SW480 (cell line): ENCODE measurements at places on chromosomes 3 and 15.
A peak's percentile ranks its signal among the peaks of the same experiment; 100 is the strongest.

DNA sequence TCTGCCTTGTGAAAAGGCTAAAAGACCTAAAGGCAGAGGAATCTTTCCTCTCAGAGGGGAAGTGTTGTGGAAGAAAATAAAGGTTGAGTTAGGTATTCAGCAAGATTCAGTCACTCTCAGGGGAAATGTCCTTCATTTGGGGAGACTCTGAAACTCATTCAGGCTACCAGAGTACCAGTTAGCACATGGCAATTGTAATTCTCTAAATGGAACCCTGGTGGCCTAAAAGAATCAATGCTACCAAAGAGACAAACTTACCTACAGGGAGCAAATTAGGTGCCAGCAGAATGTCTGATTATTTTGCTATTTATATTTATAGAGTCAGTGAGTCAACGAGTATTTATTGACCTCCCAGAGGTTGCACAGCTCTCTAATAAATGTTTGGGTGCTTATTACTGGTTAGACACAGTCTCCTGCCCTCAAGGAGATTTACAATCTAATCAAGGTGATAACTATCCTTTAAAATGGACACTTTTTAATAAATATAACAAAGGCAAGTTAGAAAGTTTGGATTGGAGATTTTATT, 33.9 kb upstream of the CDIN1 start:
- no peak for DNase-seq

DNA sequence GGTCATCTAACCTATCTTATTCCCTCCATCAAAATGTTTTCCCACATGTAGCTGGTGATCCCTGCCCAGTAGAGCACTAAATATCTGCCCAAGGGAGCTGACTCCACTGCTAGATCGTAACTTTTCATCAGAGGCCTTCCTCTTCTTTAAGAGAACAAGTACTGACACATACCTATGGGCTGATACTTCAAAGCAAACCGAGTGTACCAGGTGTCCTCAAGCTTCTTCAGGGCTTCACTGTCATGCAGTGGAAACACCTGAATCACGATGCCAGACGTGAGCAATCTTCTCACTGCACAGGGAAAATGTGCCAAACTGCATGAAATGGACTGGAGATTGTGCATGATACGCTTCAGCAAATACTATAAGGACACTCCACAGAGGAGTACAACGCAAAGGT, 41.6 kb downstream of the ANO10 start:
- no peak for DNase-seq

DNA sequence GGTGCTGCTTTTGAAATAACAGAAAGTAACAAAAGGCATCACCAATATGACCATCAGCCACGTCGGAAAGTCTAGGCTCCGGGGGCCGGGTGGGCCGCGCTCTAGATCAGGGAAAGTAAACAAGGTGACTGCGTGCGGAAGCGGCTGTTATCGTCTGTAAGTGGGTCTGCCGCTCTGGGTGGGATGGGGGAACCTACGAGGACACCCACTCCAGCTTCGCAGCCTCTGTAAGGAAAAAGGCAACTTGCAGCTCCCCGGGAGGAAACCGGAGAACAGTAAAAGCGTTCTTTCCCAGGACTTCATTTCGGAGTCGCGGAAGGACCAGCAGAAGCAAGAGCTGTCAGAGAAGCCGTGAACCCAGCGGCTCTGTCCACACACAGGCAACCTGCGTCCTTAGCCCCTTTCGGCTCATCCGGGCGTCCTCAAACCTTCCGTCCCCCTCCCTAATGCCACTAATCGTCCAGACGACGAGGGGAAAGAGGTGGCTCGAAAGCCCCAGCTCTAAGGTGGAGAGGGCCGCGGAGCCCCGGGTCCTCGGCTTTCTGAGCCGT, 461 bp downstream of the XRN1 start:
- DNase-seq, result peak; percentile 62

DNA sequence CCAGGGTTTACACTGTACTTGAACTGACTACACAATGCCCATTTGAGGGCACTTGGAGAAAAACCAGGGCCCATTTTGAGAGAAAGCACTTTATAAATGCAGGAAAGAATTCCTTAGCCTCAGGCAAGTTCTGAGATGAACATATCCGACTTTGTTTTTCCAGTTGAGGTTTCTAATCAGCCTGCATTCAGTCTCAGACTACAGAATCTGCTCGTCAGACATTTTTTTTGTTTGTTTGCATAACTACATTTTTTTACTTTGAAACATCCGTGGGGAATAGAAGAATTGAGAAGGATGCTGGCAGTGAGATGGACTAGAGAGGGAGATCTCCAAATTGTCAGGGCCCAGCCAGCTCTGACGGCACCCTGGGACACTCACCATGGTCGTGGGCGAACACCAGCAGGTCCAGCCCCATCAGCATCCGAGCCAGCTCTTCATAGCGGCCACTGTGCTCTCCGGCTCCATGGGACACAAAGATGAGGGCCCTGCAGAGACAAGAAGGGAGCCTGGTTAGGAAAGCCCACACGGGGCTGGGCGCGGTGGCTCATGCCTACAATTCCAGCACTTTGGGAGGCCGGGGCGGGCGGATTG, 40.8 kb downstream of the MGLL start:
- no peak for DNase-seq

- DNase-seq, result no peak
Measured at GRCh38 chr3:40465456-40465855, 8.3 kb downstream of the RPL14 start.

- DNase-seq, result no peak
Measured at GRCh38 chr15:72375501-72375845, 341 bp downstream of the HEXA start.

- peak; percentile 11 for DNase-seq
Measured at GRCh38 chr15:81516012-81516411, 142.0 kb upstream of the TMC3 start.

GRCh38 chr3:147351301-147351700, 55.0 kb downstream of the ZIC4 start:
- no peak for DNase-seq

GRCh38 chr3:71238355-71238757, 345.2 kb downstream of the FOXP1 start:
- no peak for DNase-seq

GRCh38 chr3:53158765-53159155, 2.2 kb upstream of the PRKCD start:
- no peak for DNase-seq

DNA sequence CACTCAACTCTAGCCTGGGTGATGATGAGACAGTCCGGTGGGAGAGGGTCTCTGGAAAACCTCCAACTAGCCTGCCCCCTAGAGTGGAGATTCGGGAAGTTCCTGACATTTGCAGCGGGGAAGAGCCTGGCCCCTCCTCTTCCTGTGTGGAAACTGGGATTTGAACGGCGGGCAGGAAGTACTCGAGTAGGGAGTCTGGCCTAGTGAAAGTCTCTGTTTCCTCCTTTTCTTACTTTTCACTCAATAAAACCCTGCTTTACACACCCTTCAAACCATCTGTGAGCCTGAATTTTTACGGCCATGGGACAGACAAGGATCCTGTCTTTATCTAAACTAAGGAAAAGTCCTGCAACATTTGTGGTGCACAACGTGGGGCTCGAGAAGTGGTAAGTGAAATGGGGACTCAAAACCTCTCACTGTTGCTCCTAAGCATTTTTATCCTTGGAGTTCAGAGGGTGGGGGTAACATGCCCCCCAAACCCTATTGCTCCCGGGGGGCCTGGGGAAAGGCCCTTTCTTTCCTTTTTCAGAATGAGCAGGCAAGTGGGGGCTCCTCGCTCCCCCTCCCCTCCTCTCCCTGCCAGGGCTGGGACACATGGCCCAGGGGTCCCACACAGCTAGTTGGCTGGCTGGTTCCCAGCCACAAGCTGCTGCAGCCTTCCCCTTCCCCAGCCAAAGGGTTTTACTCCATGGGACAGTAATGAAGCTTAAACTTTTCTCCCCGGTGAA, 224.7 kb upstream of the GBE1 start:
- DNase-seq, result no peak

- no peak for DNase-seq
Measured at GRCh38 chr3:73110530-73110929, 49.1 kb downstream of the EBLN2 start.

GRCh38 chr15:87777054-87777561, 479.4 kb downstream of the NTRK3 start:
- DNase-seq, result no peak

DNA sequence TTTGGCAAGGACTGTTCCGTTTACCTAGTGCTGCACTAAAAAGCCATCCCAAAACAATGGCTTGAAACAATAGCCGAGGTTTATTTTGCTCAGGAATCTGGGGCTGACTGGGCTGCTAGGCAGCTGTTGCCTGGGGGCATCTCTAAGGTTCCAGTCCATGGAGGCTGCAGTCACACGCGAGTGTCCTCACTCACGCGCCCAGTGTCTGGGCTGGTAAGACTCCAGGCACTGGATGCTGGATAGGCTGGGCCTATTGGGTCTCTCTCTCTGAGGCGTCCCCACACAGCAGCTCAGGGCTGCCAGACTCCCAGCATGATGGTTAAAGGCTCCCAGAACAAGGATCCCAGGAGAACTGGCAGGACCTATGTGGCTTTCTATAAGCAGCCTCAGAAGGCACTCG, 34.2 kb downstream of the ALS2CL start:
- DNase-seq, result no peak

GRCh38 chr3:170585008-170585936, 603 bp downstream of the SLC7A14 start:
- DNase-seq, result no peak

- DNase-seq, result no peak
Measured at GRCh38 chr3:16907243-16907642, 22.5 kb downstream of the PLCL2 start.

- peak; percentile 9 for DNase-seq
Measured at GRCh38 chr3:175413926-175414325, 554.8 kb downstream of the NAALADL2 start.

DNA sequence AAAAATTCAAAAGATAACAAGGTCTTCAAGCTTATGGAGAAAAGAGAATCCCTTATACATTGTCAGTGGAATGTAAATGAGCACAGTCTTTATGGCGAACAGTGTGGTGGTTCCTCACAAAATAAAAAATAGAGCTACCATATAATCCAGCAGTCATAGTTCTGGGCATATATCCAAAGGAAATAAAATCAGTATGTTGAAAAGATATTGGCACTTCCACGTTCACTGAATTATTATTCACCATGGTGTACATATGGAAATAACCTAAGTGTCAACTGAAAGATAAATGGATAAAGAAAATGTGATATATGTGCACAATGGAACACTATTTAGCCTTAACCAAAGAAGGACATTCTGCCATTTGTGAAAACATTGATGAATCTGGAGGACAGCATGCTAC, 1161.2 kb downstream of the ROBO2 start:
- DNase-seq, result no peak

GRCh38 chr3:191210032-191210431, 11.0 kb downstream of the OSTN start:
- no peak for DNase-seq

DNA sequence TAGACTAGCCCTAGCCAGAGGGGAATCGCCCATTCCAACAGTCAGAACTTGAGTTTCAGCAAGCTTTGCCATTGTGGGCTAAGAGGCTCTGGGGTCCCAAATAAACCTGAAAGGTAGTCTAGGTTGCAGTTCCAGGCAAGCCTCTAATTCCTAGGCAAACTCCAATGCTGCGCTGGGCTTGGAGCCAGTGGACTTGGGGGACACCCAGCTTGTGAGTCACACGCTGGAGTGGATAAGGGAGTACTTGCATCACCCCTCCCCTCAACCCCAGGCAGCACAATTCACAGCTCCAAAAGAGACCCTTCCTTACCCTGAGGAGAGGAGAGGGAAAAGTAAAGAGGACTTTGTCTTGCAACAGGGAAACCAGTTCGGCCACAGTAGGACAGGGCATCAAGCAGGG, 105.2 kb upstream of the DPPA4 start:
- no peak for DNase-seq

DNA sequence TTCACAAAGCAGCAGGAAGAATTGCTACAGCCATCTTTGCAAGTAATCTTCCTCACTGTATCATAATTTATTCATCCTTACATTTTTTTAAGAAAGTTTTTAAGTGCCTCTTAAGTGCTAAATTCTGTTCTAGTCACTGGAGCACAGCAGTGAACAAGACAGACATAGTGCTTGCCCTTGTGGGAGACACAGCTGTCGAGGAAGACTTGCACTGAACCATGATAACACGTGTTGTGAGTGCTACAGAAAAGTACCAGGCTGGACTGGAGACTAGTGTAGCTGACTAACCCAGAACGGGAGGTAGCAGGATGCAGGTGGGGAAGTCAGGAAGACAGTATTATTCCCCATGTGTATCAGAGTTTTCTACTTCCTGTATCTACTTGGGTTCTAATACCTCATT, 300.6 kb downstream of the TBL1XR1 start:
- no peak for DNase-seq

DNA sequence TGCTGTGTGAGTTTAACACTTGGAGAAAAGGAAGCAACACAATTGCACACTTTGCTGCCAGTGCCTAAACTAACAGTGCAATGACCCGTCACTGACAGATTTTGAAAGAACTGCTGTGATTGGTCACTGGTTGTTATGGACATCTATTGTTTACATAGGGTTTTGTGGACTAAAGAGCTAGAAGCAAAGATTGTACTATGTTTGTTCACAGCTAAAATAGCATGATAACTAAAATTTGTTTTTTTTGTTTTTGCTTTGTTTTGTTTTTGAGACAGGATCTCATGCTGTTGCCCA, 112.4 kb upstream of the GOLGA8J start:
- no peak for DNase-seq

DNA sequence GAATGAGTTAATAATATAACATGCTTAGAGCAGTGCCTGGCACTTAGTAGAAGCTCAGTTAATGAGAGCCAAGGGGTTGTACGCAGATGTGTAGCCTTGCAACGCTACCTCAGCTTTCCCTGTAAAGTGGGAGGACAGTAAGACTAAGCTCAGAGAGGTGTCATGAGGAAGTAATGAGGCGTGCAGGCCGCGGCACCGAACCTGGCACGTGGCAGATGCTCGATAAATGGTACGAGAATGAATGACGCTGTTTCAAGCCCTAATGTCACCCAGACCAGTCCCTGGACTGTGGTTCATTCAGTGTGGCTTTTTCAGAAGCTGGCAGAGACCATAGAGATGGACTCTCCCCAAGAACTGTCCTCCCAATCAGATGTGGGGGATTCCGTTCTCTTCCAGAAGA, 21.2 kb downstream of the GRIP2 start:
- DNase-seq, result no peak

- no peak for DNase-seq
Measured at GRCh38 chr3:32140943-32141342, 34.5 kb downstream of the GPD1L start.
